Chondrocyte (in vitro differentiated cells): ENCODE measurements at places on chromosomes 6 and 20.
A peak's percentile ranks its signal among the peaks of the same experiment; 100 is the strongest.

GRCh38 chr6:144953552-144954240, 668.6 kb downstream of the UTRN start:
- no peak for DNase-seq

DNA sequence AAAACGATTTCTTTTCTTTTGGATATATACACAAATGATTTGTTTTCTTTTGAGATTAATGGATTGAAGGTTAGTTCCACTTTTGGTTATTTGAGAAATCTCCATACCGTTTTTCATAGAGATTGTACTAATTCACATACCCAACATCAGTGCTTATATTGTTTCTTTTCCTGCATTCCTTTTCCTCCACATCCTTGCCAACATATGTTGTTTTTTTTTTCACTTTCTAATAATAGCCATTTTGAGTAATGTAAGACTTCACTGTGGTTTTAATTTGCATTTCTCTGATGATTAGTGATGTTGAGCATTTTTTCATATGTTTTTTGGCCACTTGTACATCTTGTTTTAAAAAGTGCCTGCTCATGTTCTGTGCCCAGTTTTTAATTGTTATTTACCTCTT, 846.4 kb upstream of the EYS start:
- no peak for DNase-seq

DNA sequence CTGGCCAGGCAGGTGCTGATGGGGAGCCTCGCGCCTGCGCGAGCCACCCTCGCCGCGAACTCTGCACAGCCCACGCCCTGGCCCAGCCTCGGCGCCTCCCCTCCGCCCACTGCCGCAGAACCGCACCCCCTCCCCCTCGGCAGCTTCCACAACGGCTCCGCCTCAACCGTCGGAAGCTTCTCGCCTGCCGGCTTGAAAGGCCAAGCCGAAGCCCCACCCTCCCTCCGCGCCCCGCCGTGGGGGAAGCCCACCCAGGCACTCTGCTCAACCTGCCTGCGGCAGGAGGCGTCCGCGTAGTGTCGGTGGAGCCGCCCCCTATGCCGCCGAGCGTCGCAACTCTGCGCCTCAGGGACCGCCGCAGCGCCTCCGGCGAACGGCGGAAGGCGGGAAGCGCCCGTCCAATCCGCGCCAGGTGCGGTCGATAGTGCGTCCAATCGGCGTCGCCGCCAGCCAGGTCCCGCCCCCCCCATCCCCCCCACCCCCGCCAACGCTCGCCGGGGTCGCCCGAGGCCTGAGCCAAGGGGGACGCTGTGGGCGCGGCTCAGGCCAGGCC, at the start of gene SYCP2:
SYCP2 (minus strand) TSS at position 342 of the 553 bp plus-strand sequence. CDS start 11,224 bp downstream, outside the sequence.
- no peak for DNase-seq

DNA sequence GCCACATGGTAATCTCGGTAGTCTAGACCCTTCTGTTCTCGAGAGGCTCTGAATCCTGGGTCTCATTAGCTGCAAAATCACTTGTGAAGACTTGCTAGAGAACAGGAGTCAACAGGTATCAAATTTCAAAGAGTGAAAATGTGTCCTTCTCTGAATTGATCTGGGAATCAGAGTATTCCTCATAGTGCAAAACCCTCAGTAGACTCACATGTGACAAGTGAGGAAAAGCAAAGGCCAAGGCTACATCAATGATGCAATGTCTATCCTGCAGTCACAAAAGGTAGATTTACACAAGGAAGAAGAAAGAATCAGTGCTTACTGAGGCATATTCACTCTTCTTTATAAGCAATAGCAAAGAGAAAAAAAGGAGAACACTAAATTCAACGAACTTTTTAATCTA, 1220.0 kb upstream of the GJE1 start:
- no peak for DNase-seq

DNA sequence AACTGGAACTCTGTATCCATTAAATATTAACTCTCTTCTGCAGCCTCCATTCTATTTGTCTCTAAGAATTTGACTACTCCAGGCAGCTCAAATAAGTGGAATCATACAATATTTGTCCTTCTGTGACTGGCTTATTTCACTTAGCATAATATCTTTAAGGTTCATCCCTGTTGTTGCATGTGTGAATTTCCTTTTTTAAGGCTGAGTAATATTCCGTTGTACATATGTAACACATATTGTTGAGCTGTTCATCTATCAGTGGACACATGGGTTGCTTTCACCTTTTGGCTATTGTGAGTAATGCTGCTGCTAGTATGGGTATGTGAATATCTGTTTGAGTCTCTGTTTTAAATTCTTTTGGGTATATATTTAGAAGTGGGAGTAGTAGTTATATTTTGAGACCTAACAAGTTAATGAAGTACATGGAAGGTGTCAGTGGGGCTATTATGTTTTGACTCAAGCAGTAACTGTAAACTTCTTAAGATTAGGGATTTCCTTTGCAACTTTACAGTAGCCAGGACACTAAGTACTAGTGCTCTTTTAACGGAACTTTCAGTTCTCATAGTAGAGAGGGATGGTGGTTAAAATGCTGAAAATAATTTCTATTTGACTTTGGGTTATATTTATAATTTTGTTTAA, 29.7 kb upstream of the TMEM217 start:
- no peak for DNase-seq

DNA sequence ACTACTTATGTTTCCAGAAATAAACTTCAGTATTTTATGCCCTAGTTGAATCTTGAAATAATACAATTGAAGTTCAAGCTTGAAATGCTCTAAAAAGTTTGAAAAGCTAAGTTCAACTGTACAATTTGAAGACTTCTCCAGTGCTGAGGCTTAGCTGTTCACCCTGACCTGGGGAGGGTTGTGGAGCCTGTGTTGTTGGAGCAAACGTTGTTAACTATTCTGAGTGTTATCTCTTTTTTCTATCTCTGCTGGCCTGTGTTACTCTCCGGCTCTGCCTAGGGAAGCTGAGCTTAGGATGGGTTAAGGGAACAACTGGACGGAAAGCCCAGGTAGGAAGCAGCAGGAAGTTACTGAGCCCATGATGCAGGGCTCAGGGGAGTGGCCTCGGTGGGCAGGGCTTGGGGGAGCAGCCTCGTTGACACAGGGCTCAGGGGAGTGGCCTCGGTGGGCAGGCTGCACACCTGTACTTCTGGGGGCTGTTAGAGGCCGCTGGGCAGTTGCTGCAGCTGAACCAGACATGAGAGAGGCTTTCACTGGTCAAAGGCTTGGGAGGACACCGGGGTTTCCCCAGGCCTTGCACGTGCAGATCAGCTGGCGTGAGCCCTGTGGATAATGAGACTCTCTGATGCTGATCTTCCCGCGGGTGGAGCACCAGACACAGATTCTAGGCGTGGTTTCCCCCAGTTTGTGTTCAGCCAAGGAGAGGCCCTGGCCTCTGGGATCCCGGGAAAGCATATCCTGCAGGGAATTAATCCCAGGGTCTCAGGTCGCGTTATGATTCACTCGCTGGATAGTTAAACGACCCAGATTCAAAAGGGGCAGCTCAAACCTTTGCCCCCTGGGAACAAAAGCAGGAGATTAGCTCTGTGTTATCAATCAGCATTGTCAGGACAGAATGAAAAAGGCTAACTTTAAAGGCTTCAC, 58.9 kb downstream of the ERMARD start:
- no peak for DNase-seq

GRCh38 chr6:33702345-33702977, 9.0 kb downstream of the UQCC2 start:
- DNase-seq = peak; percentile 28

DNA sequence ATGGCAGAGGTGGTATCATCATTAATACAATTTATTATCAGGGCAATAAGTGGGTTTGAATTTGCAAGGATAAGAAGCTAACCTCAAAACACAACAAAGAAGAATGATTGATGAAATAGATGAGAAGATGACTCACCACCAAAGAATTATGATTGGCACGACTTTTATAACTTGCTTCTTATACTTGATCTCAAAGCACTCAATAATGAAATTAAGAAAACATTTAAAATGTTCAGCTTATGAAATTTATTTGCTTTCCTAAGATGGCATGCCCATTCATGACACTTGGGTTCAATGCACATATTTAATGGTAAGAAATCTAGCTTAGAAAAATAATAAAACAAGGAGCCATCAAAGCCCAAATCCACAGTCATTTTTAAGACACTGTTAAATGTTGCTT, 477.5 kb downstream of the GJA1 start:
- no peak for DNase-seq

- DNase-seq = no peak
Measured at GRCh38 chr6:27777614-27778355, 134.4 kb downstream of the OR2B2 start.

DNA sequence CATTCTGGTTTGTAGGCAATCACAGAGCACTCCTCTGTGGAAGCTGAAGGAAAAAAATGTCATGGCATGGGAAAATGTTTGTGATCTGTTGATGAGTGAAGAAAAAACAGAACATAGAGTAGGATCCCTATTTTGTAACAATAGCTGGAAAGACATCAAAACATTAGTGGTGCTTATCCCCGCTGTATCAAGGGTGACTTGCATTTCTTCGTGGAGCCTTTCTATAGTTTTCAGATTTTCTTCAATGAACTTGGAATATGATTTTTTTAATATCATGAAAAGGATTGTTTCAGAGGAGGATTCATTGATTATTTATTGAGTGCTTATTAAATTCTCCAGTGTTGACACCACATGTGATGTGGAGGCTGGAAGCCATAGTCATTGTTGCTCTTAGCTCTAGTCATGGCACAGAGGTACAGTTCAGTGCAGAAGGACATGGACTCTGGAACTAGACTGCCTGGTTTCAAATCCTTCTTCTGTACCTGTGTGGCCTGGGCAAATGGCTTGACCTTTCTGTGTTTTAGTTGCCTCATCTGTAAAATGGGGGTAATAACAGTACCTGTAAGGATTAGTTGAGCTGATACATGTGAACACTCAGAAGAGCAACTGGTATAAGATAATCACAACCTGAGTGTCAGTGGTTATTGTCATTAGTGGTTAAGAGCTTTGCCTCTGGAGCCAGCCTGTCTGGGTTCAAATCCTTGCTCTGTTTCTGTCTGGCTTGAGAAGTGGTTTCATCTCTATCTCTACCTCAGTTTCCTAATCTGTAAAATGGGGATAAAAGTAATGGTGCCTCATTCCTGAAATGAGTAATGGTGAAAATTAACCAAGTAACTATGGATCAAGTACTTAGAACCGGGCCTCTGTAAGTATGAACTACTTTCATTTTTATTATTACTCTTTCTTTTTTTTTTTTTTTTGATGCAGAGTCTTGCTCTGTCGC, 14.7 kb upstream of the CDKN1A start:
- DNase-seq = no peak

GRCh38 chr6:152301021-152301764, 336.0 kb downstream of the SYNE1 start:
- DNase-seq = no peak

DNA sequence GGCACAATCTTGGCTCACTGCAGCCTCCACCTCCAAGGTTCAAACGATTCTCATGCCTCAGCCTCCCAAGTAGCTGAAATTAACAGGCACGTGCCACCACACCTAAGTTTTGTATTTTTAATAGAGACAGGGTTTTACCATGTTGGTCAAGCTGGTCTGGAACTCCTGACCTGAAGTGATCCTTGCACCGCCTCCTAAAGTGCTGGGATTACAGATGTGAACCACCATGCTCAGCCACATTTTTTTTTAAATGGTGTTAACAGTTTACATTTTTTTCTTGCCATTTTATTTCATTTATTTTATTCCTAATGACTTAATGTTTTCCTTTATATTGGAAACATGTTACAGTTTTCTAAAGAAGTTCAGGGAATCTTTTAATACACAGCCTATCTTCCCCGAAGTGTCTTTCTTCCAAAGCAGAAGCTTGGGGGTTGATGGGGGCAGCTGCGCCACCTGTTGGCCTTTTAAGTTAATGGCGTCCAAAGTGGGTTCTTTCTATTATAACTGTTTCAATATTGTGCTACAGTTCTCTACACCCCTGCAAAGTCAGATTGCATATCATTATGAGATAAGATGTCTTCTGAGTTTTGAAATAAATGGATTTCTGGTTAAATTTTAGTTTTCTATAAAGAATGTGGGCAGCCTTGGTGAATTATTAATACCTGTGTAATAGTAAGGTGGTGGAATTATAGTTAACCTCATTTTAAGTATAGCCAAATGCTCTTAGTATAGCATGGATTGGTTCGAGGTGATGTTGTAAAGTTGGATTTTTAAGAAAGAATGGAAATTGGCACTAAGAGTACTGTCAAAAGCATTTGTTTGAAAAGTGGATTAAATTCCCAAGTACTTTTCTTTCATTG, 42.0 kb upstream of the PLCG1 start:
- no peak for DNase-seq

DNA sequence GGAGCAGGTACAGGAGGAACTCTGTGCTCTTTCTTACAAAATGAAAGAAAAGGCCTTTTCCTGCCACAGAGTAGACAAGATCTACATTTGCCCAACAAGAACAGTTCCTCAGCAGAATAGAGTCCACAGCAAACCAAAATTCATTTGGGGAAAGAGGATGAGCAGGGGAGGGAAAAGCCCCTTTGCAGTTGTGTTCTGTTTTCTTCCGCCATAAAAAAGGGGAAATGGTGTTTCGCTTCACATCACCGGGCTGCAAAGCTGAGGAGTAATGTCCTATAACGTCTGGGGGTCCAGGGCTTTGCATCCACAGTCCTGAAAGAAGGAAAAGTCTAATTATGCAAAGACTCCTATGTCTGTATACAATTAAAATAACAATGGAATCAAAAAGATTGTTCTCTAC, at the start of gene GPR31:
GPR31 (minus strand) TSS at position 118 of the 400 bp plus-strand sequence. CDS start 149 bp downstream, outside the sequence.
- no peak for DNase-seq

- DNase-seq = no peak
Measured at GRCh38 chr6:13641315-13641714, 26.2 kb downstream of the NOL7 start.

DNA sequence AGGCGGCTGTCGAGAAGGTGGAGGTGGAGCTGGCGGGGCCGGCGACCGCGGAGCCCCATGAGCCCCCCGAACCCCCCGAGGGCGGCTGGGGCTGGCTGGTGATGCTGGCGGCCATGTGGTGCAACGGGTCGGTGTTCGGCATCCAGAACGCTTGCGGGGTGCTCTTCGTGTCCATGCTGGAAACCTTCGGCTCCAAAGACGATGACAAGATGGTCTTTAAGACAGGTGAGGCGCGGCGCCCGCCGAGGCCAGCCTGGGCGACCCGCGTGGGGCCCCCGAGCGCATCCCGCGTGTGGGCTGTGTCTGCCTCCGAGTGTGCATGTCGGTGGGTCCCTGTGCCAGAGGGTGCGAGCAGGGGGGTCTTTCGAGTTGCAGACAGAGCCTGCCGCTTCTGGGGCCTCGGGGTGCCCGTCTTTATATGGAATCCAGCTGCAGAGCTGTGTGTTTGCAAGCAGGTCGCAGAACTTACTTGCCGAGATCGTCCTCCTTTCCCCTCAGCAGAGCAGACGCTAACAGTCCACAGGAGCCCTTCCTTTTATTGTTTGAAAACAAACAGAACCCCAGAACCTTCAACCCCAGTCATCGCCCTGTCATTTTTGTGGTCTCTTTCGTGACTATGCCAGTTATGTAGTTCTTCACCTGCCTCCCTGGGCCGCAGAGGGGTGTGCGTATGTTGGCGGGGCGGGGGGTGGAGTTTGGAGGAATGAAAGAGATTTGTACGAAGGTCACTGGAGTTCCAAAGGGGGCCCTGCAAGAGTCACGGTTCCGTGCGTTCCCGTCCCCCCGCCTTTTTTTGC, 766 bp downstream of the SLC16A10 start:
- no peak for DNase-seq

GRCh38 chr6:72824833-72825232, 203.0 kb downstream of the KCNQ5 start:
- DNase-seq = no peak

GRCh38 chr6:43722920-43723545, 35.4 kb upstream of the MRPS18A start:
- DNase-seq = no peak
